NB4 (cell line): ENCODE measurements at places on chromosomes 1 and 21.

DNA sequence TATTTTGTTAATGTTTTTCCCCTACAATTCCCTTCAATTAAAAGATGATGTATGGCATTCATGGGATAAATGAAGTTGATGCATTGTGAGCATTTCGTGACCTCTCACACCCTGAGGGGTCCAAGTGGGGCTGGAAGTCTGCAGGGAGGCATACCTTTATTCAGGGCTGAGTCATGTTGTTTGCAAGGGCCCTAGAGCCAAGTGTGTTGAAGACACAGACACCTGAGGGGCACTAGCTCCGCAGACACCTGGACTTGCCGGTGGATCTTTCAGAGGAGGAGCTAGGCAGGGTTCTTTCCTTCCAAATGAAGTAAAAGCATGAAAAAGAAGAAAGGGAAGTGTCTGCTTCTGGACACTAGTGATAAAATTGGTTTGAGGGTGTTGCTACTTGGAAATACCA lies 57.0 kb upstream of the RGS7 start:
- DNase-seq = no peak

DNA sequence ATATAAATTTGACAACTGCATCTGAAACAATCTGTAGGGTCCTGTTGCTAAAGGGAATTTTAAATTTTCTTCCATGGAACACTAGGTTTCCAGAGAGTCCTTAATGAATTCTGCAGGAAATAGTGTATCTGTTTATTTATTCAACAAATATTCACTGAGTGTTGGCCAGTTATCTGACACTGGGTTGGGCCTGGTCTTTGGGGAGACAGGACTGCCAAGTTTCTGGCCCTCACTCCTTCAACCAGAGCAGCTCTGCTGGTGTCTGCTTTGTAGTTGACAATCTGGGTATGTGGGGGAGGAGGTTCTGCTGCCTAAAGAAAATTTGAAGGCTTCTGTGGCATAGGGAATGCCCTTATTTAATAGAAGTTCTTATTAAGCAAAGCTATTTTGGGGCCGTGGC lies 26.1 kb upstream of the HUNK start:
- DNase-seq = no peak

DNA sequence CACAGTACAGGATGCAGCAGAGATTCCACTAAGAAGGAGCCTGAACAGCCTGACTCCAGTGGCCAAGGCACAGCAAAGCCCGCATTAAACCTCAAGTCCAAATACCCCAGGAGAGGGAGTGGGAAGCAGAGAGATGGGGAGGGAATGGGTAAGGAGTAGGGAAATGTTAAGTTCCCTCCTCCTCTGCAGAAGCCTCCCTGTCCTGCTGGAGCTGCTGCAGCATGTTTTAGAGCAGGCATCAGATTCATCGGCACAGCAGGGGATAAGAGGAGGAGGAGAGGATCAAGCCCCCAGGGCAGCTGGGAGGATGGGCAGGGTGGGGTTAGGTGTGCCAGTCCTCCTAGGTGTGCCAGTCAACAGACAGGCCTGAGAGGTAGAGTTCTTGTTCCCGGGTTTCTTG lies 709.7 kb downstream of the PTPRU start:
- no peak for DNase-seq

- DNase-seq = no peak
These were observed 60.3 kb downstream of the KCNJ6 start for GRCh38 chr21:37855647-37856625.

DNA sequence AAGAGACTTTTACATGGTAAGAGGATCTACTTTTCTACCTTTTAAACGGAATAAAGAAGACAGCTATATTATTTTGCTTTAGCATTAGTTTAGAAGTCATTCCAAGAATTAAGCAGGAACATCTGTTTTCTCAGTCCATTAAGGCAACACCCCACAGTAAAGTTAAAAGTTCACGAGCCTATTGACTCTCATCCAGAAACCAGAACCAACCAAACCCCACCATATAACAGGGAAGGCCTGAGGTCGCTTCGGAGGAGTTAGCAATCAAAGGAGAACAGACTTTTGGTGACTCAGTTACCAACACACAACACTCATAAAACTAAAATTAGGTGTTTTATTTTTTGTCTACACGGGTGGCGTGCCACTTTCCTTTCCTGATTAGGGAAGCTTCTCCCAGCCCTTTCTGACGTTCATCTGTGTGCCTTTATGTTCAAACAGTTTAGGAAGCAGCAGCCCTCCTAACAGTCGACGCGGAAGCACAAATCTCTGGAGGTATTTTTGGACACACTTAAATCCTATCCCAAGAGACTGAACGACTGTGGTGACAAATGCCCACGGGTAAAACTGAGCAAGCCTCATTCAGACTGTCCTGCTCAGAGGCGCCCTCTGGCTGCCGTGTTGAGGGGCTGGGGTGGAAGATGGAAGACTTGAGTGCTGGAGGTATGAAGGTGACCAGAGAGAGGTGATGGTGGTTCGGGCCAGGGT lies 8.6 kb upstream of the PLA2G2C start:
- DNase-seq = peak; percentile 86

- no peak for DNase-seq
These were observed 58.0 kb downstream of the STUM start for GRCh38 chr1:226606311-226607267.

- DNase-seq = no peak
These were observed at the start of gene CLCNKA for GRCh38 chr1:16021681-16022080. Gene CLCNKA (plus strand): TSS chr1:16022036. CDS start chr1:16022620, 584 bp downstream.

- DNase-seq = no peak
These were observed 254.1 kb downstream of the TRABD2B start for GRCh38 chr1:47742890-47743760.

- DNase-seq = no peak
These were observed 326.8 kb downstream of the PTPRU start for GRCh38 chr1:29563092-29563491.

GRCh38 chr1:101128211-101128727 lies 102.7 kb upstream of the DPH5 start:
- DNase-seq = peak; percentile 9

DNA sequence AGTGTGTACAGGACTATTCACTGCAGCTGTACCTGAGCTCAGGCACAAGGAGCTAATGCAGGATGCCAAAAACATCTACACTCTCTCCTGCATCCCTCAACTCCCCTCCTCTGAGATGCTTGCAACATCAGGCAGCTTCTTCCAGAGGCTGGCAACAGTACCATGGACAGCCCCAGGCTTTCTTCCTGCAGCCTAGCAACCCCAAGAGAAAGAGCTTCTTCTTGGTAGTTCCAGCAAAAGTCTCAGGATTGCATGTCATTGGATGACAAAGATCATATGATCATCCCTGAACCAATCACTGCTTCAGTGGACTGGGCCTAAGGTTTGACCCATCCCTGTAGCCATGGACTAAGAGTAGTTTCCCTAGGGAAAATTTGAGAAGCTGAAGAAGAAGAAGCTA lies 46.7 kb downstream of the CAMK2N1 start:
- DNase-seq = peak; percentile 35

- peak; percentile 15 for DNase-seq
These were observed 32.7 kb downstream of the XCL1 start for GRCh38 chr1:168608796-168609715.

DNA sequence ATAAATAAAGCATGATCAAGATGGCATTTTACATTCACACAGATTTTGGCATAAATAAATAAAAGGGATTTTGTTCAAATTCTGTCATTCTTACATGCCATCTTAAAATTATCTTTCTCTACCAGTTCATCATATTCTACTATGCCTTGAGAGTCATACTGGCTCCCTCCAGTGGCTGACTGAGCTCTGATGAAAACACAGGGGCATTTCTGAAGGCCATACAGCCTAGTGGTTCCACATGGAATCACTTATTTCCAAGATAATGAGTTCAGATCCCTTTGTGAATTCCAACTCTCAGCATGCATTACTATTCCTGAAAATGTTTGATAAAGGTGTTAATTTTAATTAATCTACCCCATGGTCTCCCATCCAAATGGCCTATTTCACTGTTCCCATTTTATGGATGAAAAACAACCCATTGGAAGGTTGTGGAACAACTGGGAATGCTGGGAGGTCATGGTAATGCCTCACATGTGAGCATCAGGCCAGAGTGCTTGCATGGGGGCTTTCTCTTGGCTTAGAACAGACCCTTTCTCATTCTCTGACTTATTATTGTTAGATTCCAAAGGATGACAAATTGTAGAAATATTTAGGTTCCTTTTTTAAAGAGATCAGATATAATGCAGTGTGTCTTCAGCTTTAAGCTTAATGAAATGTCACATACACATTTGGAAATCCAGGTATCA lies 622.4 kb upstream of the PKN2 start:
- peak; percentile 39 for DNase-seq

GRCh38 chr1:2372551-2373490 lies 18.5 kb downstream of the MORN1 start:
- DNase-seq = no peak

DNA sequence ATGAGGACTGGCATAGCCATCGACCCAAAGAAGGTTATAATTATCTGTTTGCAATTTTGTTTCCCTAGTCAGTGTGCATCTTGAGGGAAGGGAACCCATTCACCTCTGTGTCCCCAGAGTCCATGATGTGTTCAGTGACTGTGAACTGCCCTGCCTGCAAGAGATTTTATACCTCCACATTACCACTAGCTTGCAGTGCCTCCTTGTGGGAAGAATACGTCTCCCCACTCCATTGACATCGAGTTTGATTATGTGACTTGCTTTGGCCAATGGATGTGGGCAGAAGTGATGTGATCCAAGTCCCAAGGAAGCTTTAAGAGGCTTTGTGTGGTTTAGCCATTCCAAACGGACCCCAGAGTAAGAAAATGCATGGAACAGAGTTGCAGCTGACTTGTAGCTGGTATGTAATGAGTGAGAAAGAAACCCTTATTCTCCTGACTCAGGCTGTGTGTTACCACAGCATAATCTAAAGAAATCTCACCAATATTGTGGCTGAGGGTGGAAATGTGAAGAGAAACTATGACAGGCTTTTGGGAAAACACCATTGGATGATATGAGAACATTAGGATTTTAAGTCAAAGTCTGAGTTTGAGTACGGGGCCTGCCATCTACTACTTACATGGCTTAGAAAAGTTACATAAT lies 47.8 kb upstream of the NRDC start:
- peak; percentile 47 for DNase-seq
